Activated naive CD4-positive, alpha-beta T cell treated with anti-CD3 and anti-CD28 coated beads, Interleukin-2, amount 50 U/mL, for 16 hours (primary cell): ENCODE measurements at places on chromosomes 6 and 20.
A peak's percentile ranks its signal among the peaks of the same experiment; 100 is the strongest.

GRCh38 chr6:14095437-14095836 is 22.1 kb upstream of the CD83 start:
- DNase-seq = no peak

GRCh38 chr20:30816182-30816645 is 441.2 kb upstream of the DEFB115 start:
- DNase-seq = no peak

GRCh38 chr20:57619051-57619831 is 985 bp downstream of the ZBP1 start:
- peak; percentile 60 for DNase-seq

DNA sequence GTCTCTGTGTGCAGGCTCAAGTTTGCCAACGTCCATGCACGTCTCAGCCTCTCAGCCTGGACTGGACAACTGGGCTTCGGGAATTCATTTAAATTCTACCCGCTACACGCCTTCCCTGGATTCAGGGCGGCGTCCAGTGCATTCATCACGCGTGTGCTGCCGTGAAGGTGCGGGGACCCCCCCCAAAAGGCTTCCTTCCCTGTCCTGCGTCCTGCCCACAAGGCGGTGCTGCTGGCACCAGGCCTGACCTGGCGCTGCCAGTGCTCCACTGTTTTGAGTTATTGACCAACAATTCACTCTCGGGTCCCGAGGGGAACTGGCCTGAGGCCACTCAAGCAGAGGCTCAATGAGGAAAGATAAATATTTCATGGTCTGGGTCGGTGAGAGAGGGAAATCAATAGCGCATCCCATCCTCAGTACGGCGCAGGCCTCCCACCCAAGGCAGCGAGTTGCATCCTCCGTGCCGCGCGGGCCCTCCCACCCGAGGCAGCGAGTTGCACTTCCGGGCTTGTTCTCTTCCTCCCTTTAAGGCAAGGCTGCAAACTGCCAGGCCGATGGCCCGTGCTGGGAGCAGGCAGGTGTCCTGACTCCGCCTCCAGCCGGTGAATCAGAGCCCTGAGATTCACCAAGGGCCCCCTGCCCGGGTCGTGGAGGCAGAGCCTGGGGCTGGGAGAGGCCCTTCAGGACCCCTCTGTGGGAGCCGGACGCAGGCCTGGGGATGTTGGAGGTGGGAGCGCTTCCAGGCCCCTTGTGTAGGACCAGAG is 22.8 kb upstream of the BHLHE23 start:
- no peak for DNase-seq

- DNase-seq = no peak
Observed at GRCh38 chr6:139114746-139115145, 20.1 kb upstream of the HECA start.

GRCh38 chr6:164578616-164579015 is 730.8 kb downstream of the C6orf118 start:
- DNase-seq = no peak

GRCh38 chr6:34514593-34515472 is 41.3 kb downstream of the SPDEF start:
- DNase-seq = no peak

DNA sequence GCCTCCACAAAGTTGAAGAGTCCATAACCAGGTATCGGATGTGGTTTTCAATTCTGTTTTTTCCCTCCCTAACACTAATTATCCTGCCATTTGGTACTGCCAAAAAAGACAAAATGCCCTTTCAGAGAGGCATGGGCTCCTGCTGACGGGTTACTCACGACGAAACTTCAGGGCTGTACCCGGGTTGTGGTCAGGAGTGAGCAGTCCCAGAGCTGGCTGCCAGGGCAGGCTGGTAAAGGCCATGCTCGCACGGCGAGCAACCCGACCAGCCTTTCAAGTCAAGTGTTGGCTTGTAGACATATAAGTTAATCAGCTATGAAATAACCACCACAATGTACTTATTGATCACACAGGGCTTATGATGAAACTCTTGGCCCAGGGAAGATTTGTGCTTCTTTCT is 152.5 kb downstream of the FOXC1 start:
- no peak for DNase-seq

DNA sequence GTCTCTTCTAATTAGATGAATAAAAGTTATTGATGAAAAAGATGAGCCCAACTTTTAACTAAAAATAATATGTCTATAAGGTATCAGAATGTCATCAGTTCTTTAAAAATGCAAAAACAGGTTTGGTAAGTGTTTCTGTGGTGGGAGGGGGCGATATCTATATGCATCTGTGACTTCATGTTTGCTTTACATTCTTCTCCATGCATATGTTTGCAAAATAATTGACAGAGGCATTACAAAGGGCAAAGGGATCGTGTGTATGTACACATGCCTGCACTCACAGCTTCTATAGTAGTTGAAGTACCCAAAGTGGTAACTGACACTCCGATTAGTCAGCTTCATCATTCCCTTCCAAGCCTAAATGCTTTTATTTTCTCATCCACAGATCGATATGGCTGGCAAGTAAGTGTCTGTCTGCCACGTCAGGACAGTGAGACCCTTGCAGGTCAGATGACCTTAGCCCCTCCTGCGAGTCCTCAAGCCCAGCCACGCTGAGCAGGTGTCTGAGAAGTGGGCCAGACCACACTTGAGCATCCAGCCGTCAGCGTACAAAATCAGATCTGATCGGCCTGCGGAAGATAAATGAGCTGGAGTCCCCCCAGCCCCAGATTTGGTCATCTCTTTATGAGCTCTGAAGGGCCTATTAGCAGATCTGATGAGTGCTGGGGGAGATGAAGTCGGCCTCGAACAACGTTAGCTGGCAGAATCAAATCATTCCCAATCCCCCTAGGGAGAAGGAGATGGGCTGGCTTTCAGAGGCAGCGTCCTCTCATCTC is 369.1 kb downstream of the MAFB start:
- no peak for DNase-seq

- DNase-seq = no peak
Observed at GRCh38 chr20:5703681-5704101, 46.5 kb upstream of the SHLD1 start.

GRCh38 chr6:32271429-32271828 is 47.6 kb upstream of the NOTCH4 start:
- no peak for DNase-seq

DNA sequence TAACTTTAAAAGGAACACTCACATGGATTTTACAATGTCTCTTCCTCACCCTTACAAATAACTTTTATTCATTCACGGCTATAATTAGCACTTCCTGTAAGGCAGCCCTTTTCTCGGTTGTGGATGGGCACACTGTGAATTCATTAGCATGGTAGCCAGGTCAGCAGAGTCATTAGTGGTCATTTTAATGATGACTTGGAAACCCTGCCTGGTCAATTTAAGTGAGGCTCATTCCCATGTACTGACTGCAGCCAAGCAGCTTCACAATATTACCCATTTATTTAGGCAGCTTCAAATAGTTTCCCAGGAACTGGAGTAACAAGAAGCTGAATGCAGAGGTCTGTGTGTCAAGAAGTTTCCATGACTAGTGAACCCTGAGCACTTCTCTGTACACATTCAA is 248.8 kb downstream of the KHDC1L start:
- no peak for DNase-seq

GRCh38 chr6:42030585-42031506 is 19.5 kb upstream of the TAF8 start:
- peak; percentile 60 for DNase-seq

- no peak for DNase-seq
Observed at GRCh38 chr20:910132-910869, 5.8 kb downstream of the ANGPT4 start.

DNA sequence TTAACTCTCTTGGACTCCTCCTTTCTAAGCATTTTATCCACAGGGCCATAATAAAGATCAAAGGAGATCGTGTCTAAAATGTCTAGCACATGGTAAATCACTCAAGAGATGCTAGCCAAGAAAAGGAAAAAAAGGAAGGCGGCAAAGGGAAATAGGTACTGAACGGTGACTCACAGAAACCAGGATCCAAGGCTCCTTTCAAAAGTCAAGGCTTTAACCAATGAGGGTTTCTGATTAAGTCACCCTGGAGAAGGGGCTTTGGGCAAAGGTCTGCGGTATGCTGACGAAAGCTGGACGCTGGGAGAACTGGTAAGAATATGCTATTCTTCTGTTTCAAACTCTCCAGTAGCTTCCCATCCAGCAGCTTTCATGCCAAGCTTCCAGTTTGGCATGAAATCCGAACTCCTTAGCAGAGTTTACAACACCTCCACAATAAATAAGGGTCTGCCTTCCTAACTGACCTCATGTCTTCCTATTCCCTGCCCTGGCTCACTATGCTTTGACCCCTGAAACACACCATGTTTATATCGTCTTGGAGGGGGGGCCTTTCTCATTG is 1.0 kb downstream of the TOMM34 start:
- no peak for DNase-seq

GRCh38 chr6:167467793-167468431 is 143.0 kb downstream of the TTLL2 start:
- DNase-seq = no peak

GRCh38 chr6:56525974-56526789 is 116.5 kb downstream of the DST start:
- DNase-seq = no peak

DNA sequence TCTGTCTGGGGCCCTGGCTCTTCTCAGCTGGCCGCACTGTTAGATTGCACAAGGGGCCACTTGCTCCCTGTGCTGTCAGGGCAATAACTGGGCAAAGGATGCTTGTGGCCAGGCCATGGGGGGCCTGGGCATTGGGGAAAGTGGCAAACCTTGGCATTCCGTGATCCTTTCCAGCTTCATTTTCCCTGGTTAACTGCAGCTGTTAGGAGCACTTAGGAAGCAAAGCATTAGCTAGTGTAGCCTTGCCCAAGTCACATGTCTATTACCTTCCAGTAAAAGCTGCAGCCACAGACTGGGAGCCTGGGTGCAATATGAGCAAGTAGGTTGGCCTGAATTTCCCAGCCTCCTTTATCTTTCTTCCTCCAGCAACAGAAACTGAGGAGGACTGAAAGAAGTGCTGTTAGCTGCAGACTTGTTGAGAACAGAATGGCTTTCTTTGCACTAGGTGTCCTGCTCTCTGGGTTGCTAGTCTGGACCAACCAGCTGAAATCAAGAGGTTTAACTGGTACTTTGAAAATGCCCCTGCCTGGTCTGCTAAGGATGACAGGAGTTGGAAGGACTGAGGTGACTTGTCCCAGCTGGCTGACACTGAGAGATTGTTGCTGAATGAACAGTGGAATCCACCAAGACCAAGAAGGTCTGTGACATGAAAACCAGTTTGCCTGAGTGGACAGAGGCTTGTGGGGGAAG is 312.3 kb upstream of the SUPT3H start:
- DNase-seq = no peak

DNA sequence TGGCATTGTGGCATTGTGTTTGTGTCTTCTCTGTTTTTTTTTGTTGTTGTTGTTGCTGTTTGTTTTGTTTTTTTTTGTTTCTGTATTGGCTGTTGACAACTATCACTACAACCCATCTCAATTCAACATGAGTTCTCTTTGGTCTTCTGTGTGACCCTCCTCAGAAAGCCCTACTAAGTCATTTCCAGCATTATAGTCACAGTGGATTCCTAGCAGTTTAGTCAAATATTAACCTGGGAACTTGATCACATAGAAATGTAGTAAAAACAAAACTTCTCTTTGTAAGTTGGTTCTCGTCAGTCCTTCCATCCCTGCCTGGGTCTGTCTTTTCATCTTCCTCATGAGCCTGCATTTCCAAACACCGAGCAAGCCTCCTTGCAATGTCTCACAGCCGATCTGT is 16.8 kb downstream of the SLC17A2 start:
- no peak for DNase-seq

DNA sequence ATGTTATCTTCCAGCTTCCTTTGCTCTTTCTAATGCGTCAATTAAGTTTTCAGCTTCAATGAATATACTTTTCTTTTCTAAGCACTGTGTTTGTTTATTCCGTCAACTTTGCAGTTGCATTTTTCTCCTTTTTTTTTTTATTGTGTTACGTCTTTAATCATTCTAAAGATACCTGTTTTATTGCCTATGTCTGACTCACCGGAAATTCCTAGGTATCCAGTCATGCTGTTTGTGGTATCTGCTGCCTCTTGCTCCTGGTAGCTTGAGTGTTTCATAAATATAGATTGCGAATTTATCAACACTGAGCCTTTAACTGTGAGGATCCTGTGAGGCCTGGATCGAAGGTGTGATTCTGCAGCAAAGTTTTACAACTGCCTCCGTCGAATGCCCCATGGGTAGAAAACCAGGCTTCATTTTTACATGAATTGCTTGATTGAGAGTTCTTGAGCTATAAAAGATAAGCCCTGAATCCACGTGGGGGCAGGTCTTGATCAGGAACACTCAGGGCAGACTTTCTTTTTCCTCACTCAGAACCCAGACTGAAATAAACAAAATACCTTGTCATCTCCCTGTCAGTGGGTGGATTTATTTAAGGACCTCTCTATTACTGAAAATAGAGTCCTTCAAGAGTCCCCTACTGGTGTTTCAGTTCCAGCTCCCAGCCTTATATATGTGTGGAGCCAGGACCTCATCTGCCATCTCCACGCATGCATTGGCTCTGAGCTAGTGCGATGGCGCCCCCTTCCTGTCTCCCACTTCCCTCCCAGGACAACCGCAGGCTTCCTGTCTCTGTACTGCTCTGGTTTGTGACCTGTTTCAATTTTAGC is 60.1 kb upstream of the LRRC1 start:
- DNase-seq = no peak

DNA sequence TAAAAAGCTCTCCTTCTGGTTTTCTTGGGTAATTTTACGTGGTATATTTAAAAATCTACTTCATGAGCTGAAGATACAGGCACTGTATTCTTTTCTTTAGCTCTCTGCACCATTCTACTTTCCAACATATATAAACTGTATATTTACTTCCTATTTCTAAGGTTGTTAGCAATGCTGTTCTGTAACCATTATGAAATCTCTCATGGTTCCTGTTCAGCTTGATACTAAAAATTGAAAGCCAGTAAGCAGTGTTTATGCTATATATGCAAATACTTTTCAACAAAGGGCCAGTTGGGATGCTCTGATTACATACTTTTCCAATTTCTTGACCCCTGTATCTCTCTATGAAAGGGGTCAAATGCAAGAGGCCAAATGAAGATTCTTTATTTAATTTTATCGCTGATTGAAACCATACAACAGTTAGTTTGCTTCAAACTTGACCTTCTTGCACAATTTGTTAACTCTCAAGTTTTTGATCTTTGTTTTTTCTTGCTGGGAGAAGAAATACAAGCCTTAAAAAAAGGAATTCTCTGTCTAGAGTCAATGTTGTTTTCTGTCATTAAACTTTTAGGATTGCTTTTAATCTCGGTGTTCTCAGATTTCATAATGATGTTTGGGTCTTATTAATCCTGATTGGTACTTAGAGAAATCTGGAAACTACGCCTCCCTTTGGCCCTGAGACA is 223.2 kb downstream of the PRL start:
- DNase-seq = no peak

GRCh38 chr20:47487175-47487917 is 14.3 kb upstream of the NCOA3 start:
- peak; percentile 59 for DNase-seq

- no peak for DNase-seq
Observed at GRCh38 chr20:8642247-8642646, 426.6 kb upstream of the PLCB4 start.

DNA sequence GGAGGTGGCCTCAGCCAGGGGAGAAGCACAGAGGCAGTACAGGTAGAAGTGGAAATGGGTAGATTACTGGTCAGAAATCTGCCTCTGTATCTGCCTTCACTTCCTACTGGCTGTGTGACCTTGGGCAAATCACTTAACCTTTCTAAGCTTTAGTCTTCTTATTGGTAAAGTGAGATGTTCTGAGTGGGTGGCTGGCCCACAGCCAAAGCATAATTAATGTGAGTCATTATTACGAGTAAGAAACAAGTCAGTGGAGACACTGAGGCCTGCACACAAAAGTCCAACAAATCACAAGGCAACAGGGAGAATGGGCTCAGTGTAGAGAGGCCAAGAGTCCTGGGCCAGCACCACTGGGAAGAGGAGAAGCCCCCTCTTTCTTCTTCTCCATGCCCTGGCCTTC is 39.1 kb downstream of the NRN1 start:
- no peak for DNase-seq
